ENCODE measurements at places on chromosomes 3 and 15. TPM values are rescaled to one million over a fixed set of nuclear protein-coding genes. Genes with fewer than 3 reads are reported as not detected.

The CASR gene
- total RNA-seq: not detected

- no peak overlapping the region for H3K27ac ChIP-seq
- no peak overlapping the region for H3K4me3 ChIP-seq
- H3K36me3 ChIP-seq: no peaks in the 10 kb centered on the region
- H3K27me3 ChIP-seq: no peaks in the 10 kb centered on the region
- DNase-seq: no peak
Observed at GRCh38 chr15:100738614-100739013, 136.2 kb downstream of the ASB7 start.

DNA sequence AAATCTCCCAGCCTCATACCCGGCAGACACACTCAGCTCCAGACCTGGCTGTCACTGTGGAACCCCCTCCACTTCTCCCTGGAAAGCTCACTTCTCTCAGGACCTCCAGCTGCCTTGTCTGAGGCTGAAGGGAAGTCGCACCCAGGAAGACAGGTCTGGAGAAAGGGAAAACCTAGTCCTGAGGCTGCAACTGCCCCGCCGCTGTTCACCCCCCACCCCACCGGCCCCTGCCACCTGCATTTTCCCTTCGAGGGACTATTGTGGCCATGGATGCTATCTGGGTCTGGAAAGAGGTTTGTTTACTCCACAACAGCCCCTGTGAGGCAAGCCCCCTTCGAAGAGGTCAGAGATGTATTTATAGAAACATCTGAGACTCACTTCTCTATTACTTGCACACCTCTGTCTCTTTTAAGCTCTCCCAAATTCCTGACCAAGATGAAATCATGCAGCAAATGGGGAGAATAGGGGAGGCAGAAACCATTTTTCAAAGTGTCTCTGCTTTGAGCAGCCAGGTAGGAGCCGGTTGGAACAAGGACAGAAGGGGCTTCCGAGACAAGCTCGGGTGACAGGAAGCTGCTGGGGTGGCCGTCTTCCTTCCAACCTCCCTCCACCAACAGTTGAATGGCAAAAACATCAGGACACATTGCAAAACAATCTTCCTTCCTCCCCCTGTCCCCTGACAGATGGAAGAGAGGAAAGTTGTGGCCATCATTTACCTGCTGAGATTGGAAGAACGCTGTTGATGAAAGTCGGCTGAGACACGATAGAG lies 518 bp downstream of the COLQ start:
- no peak overlapping the region for H3K4me3 ChIP-seq
- no peaks in the 10 kb centered on the region for H3K36me3 ChIP-seq
- H3K27ac ChIP-seq: no peak overlapping the region
- no peaks in the 10 kb centered on the region for H3K27me3 ChIP-seq

DNA sequence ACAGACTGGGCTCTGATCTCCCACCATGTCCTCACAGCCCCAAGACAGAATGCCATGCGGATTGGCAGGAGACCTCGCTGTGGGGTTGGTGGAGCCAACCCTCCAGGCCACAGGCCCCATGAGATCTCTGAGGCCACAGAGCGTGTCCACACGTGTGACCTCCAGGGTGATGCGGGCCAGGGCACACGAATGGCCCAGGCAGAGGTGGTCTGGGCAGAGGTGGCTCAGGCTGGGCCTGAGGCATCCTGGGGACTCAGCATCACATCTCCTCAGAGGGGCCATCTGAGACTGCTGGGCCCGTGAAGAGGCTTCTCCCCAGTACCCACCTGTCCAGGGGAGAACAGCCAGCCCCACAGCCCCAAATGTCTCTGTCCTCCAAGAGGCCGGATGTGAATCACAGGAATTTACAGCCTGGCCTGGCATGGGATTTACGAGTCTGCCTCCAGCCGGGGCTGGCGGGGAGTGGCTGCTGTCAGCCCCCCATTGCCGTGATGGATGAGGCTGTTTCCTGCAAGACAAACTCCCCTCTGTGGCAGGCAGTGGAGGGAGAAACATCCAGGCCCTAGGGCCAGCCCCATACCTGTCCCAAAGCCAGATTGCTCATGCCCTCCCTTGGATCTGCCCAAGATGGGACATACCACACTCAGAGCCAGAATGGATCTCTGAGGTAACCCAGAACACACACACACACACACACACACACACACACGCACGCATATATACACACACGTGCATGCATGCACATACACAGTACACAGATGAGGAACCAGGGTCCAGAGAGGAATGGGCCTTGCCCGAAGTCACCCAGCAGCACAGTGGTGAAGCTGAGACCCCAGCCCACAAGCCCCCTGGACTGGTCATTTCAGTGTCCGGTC lies 208.3 kb downstream of the TBC1D2B start:
- no peak for DNase-seq
- no peaks in the 10 kb centered on the region for H3K4me1 ChIP-seq
- H3K36me3 ChIP-seq: no peaks in the 10 kb centered on the region
- H3K27ac ChIP-seq: no peak overlapping the region

- DNase-seq: no peak
- H3K4me3 ChIP-seq: no peak overlapping the region
- peaks cover 3% of the 10 kb centered on the region for H3K27me3 ChIP-seq
- H3K27ac ChIP-seq: no peak overlapping the region
- H3K4me1 ChIP-seq: no peaks in the 10 kb centered on the region
Observed at GRCh38 chr3:13142552-13143380, 69.5 kb upstream of the IQSEC1 start.

DNA sequence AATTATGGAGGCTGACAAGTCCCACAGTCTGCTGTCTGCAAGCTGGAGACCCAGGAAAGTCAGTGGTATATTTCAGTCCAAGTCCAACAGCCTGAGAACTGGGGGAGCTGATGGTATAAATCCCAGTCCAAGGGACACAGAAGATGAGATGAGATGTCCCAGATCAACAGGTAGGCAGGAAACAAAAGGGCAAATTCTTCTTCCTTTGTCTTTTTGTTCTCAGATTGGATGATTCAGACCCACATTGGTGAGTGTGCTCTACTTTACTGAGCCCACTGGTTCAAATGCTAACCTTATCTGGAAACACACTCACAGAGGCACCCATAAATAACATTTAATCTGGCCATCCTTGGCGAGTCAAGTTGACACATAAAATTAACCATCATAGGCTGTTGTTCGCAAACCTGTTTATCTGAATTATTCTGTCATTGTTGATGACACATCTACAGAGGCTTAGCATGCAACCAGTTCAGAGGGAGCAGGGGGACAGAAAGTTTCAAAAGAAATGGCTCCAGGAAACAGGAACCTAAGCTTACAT lies 62.7 kb upstream of the ITGA11 start:
- H3K36me3 ChIP-seq: no peaks in the 10 kb centered on the region
- H3K4me1 ChIP-seq: no peaks in the 10 kb centered on the region
- peaks cover 49% of the 10 kb centered on the region for H3K27me3 ChIP-seq
- no peak overlapping the region for H3K4me3 ChIP-seq
- no peak for DNase-seq

DNA sequence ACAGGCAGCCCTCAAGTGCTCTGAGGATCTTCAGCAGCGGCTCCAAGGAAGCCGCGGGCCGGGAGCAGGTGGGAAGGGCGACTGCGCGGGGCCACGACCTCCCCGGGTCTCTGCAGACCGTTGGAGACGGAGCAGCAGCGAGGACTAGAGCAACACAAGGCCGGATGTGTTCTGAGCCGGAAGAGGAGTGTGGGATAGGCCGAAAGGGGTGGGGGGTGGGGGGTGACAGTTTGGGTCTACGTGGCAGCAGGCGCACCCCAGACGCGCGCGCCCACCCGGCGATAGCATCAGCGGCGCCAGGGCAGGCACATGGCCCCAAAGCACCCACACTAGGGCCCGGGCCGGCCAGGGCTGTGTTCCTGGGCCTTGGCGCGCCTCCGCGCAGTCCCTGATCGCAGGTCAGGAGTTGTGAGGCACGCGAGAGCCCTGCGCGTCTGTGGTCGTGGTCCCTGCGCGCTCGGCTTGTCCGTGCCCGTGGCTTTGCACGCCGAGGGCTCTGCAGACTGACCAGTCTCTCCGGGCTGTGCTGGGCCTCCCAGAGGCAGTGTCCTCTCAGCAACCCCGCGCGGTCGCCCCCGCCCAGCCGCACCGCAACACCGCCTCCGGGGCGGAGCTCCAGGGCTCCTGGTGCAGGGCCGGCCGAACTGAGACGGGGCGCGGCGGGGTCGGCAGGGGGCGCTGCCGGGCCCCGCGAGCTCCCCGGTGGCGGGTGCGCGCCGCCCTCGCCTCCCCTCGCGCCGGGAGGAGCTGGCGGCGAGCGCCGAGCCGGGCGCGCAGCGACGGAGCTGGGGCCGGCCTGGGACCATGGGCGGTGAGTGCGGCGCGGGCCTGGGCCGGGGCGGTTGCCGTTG lies at the start of gene PXYLP1:
Gene PXYLP1, plus strand, starts transcription at position 725 of the 851 bp plus-strand sequence. CDS start 28,351 bp downstream, outside the sequence.
- DNase-seq: peak; percentile 36
- peak within 1 kb of the TSS; percentile 55 for H3K27ac ChIP-seq
- H3K27me3 ChIP-seq: no peaks in the 10 kb centered on the region
- H3K4me1 ChIP-seq: peaks cover 7% of the 10 kb centered on the region
- H3K4me3 ChIP-seq: peak within 1 kb of the TSS; percentile 69
- H3K36me3 ChIP-seq: no peaks in the 10 kb centered on the region

DNA sequence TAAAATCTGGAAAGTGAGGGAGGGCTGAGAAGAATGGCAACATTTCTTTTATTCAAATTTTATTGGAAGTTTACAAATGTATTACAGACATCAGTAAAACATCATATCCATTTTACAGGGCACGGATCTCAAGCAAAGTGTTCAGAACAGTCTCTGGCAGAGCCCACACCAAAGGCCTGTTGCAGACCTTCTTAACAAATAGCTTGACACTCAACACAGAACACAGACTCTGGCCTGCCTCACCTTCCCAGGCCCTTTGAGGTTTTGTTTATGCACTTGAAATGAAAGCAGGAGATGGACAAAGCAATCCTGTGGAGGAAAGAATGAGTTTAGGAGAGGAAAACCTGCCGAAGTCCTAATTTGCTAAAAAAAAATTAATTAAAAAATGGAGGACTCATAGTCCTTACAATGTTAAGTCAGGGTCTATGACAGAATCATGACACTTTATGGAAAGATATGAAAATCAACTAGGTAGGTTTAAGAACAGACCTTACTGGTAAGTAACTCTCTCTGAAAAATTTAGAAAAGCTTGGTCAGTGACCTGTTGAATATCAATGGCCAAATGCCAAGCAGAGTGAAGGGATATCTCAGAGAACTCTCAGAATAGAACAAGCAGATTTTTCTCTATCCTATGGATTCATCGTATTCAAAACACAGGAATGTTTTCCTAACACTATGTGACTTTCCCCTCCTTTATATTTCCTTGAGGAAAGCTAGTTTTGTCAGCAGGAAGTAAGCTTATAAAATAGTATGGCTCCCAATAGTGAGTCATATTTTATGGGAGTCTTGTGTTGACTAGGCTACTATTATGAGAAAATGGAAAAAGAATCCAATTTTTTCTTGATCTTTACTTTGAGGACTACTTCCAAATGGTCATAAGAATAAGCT lies 70.8 kb upstream of the PSMD6 start:
- H3K27ac ChIP-seq: no peak overlapping the region
- no peaks in the 10 kb centered on the region for H3K4me1 ChIP-seq
- peaks cover 20% of the 10 kb centered on the region for H3K27me3 ChIP-seq
- DNase-seq: no peak
- no peak overlapping the region for H3K4me3 ChIP-seq
- no peaks in the 10 kb centered on the region for H3K36me3 ChIP-seq

All from HCT116 (cell line).